Stimulated activated CD4-positive, alpha-beta T cell treated with anti-CD3 and anti-CD28 coated beads, TNF-alpha, amount 100 ng/mL, for 1 hour (primary cell): ENCODE measurements at places on chromosomes 2 and 18.

GRCh38 chr2:30213326-30213725 is 18.0 kb upstream of the LBH start:
- DNase-seq, result no peak

GRCh38 chr2:8418721-8419120 is 263.1 kb upstream of the ID2 start:
- DNase-seq, result no peak

GRCh38 chr2:231709636-231709980 is 1.3 kb downstream of the PTMA start:
- DNase-seq, result peak; percentile 32

DNA sequence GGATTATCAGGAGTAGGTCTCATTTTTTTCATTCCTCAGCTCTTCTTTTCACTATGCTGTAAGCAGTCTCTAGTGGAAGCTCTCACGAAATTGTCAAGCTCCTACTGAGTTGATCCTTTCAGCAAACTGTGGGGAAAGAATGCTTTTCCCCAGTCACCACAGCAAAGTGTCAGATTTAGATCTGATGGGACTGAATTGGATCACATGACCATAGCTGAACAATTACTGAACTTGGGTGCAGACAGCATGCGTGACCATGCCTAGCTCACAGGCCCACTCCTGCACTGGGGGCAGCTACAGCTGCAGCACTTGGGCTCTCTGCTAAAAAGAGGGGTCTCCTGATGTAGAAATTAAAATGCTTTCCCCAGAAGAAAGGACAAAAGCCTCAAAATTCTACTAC is 3.1 kb downstream of the ARHGAP15 start:
- no peak for DNase-seq

- no peak for DNase-seq
Measured at GRCh38 chr2:10289352-10289751, 13.4 kb upstream of the HPCAL1 start.

- no peak for DNase-seq
Measured at GRCh38 chr2:209469481-209469880, 45.6 kb downstream of the MAP2 start.

- no peak for DNase-seq
Measured at GRCh38 chr18:8403713-8404112, 205.5 kb upstream of the RAB12 start.

GRCh38 chr18:11883153-11883552 is 25.0 kb downstream of the MPPE1 start:
- DNase-seq, result no peak

DNA sequence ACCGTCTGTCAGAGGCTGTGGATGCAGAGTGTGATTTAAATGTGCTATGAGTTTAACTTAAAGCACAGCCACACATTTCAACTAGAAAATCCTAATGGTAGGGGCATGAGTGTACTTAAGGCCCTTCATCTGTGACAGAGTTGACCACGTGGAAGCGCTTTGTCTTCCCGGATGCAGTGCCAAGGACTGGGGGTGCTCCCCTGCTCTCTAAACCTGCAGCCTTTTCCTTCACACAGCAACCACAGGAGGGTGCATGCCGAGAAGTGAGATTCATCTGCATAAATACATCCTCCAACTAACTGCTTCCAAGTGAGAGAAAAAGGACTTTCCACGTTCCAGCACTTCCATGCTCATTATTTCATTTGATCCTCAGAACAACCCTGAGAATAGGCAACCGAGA is 149.6 kb downstream of the MYT1L start:
- no peak for DNase-seq

- DNase-seq, result no peak
Measured at GRCh38 chr2:6068429-6068828, 376.2 kb downstream of the SOX11 start.

DNA sequence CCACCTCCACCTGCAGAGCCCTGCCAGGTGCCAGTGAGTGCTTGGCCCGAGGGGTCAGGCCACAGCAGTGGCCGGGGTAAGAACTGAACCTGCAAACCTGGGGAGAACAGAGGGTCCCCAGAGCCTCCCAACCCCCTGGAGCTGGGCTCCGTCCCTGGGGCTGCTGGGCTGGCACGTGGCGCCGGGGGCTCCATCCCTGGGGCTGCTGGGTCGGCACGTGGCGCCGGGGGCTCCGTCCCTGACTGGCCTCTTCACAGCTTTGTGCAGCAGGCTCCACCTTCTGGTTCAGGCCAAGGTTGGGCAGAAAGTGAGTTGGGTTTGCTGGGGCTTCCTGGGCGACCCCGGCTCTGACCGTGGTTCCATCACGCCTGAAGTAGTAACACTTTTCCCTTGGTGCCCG is 12.2 kb downstream of the RBFA start:
- no peak for DNase-seq

DNA sequence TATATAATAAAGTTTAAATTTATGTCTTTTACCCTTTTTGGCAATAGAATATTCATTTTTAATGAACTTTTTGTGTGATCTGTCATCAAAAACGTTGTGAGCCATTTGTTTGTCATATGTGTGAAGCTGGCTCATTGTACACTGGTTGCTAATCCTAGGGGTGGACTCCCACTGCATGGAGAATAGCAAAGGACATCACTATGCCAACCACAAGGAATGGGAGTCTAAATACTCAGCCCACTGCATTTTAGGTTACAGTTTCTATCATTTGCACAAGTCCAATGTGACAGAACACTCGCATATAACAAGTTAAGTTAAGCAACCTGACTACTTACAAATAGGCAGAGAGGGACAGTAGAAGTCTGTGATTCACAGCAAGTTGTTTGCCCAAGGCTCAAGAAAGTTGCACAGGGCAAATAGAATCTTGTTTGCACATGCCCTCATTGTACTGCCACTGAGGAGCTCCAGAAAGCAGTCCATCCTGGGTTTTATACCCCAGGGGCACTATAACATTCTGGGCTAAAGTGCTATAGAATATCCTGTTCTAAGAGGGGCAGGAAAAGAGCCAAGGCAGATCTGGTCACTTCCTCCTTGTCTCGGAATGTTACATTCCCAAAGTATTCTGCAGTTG is 545.9 kb upstream of the GCFC2 start:
- no peak for DNase-seq

DNA sequence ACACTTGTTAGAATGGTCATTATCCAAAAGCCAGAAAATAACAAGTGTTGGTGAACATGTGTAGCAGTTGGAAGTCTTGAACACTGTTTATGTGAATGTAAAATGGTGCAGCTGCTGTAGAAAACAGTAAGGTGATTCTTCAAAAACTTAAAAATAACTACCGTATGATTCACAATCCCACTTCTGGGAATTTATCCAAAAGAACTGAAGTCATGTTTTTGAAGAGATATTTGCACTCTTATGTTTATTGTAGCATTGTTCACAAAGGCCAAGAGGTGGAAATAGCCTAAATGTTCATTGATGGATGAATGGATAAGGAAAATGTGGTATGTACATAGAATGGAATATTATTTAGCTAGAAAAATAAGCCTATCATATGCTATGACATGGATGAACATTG is 6.3 kb upstream of the SPP2 start:
- DNase-seq, result no peak

- DNase-seq, result no peak
Measured at GRCh38 chr2:219368690-219369191, 19.0 kb downstream of the DNPEP start.

- no peak for DNase-seq
Measured at GRCh38 chr2:239193401-239193811, 207.4 kb downstream of the HDAC4 start.

GRCh38 chr2:20532634-20533437 is 86.0 kb downstream of the RHOB start:
- DNase-seq, result no peak

DNA sequence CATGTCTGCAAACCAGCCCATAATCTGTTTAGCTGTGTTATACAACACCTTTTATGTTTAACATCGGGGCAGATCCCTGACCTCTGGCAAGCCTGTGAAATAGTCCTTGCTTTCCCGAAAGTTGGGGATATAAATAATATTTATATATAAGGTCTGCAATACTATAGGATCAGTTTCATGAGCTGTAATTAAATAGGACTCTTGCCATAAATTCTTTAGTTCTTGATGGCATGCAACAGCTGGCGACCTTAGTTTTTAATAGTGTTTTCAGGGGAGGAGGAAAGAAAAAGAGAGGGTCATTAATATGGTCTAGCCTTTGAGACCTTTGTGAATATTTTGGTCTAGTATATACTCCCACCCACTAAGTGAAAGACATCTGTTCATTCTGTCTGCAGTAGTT is 166.5 kb downstream of the MTX2 start:
- no peak for DNase-seq

DNA sequence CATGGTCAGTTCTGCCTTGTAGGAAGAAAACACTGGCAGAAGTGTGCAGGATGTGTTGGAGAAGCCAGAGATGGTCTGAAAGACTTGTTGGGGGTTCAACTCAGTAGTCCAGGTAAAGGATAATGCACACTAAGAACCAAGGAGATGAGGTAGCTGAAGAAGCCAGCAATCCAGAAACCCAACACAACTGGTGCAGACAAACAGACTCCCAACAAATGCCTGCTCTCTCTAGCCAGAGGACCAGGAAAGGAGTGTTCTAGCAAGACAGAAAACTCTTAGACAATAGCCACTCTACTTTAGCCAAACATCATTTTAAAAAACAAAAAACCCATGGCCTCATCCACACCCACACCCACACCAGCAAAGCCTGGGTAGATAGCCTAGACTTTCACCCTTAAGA is 33.9 kb downstream of the EVA1A start:
- no peak for DNase-seq

DNA sequence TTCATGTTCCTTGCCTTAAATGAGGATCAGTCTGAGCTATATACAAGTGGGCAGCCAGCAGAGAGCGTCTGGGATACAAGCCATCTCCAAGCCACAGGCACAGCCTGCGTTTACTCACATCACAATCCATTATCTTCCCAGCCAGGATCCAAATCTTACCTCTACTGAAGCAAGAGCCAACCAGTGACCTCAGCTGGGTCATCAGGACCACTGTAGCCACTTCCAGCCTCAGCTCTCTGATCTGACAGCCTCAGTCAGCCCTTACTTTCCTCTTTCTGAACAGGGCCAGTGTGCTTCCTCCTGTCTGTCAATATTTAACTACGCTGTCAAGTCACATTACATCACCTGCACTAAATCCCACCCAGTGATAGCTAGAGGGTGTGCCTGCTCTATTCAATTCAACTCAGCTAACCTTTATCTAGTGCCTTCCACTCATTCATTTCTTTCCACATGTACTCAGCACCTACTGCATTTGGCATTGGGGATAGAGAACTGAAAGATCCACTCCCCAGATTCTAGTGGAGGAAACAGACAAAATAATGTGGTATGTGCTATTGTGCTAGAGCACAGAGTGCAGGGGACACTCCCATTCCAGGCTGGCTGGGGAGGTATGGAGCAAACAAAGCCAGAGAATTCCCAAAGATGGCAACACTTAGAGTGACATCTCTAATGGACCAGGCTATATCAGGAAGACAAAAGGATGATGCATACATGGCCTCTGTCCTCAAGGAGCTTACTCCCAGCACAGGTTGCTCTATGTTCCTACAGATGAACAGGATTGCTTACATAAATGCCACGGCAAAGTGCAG is 146.5 kb downstream of the NCKAP5 start:
- DNase-seq, result no peak

GRCh38 chr2:126890551-126891450 is 7.9 kb upstream of the TEX51 start:
- no peak for DNase-seq

DNA sequence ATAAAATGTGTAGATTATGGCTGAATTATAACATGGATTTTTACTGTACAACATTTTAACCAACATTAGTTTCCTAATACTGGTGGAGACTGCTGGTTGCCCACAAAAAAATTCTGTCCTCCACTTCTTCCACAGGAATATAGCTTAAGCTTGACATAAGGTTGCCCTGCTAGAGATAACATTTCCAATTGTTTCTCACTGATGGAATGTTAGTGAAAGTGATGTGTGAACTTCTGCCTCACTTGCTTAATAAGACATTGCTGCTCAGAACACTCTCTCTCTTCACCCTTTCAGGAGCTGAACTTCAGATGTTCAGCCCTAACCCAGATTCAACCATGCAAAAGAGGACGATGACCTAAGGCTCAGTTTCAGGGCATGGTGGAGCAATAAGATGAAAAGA is 2.7 kb upstream of the SGPP2 start:
- no peak for DNase-seq

GRCh38 chr18:24726727-24727492 is 266.5 kb downstream of the HRH4 start:
- DNase-seq, result peak; percentile 42

GRCh38 chr2:45207101-45207500 is 197.8 kb upstream of the SIX2 start:
- DNase-seq, result no peak

DNA sequence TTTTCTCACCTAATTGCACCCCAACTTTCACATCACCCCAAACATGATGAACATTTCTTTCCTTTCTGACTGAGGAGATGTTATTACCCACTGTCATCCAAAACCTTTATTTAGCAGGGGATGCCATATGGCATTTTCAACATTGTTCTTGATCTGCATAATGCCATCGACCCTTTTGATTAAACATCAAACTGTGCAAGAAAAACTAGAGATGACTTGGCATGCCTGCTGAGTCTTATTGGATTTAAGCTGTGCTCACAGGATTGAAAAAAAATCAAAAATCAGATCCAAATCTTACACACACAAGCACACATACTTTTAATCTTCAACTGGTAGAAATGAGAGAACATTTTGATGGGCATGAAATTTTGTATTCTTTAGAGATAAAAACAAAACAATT is 536.0 kb downstream of the TMX3 start:
- no peak for DNase-seq

- no peak for DNase-seq
Measured at GRCh38 chr2:46847185-46847710, 68.4 kb downstream of the MCFD2 start.
